GM03348 (cell line): ENCODE measurements at places on chromosomes 1 and 21.
A peak's percentile ranks its signal among the peaks of the same experiment; 100 is the strongest.

DNA sequence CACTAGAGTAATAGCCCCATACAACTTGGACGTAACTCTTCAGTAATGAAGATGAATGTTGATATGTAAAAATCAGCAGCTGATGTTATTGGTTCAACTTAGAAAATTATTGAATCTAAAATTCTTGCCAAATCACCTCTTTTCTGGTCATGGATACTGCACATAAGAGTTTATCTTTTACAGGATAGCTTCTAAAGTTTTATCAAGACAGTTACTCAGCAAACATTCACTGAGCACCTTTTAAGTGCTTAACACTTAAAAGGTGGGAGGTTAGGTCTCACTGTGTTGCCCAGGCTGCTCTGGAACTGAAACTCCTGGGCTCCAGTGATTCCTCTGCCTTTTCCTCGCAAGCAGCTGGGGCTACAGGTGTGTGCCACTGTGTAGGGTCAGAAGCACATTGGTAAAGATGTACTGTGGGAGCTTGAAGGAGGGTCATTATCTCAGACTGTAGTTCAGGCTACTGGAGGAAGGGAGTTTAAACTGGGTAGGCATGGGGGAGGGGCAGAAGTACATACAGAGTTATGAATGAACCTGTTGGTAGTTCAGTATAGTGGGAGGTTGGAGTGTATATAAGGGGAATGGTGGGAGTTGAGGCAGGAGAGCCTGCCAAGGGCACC is 2.0 kb downstream of the MPZL1 start:
- no peak for DNase-seq

DNA sequence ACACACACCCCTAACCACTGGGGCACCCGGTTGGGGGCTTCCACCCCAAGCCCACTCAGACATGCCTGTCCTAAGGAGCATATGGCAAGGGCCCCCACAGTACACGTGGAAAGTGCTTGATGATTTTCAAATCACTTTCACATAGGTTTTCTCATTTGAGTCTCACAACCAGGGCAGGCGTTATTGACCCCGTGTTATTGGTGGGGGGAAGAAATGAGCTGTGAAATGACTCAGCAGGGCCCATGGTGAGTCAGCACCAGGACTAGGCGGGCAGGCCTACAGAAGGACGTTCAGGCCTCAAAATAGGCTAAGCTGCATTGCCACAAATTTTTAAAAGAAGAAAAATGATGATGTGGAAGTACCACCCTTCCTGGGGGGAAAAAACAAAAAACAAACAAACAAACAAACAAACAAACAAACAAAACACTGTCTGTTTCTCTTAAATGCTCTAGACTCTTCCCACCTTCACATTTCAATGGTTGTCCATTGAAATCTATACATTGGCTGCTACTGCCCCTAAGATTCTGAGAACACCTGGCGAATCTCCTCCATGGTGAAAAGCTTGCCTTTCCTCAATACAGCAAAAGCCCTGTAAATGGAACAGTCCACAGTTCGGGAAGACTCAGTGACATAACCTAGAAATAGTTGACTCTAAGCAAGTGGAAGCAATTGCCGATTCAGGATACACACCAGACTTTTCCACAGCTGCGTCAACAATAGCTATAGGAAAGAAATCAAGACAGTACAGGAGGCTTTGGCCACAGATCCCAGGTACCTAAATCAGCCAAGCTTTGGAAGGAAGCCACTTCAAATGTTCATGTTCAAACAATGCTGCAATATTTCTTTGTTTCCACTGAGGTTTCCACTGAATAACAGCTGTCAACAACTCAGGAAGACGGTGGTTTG is 234.7 kb downstream of the TOMM20 start:
- peak; percentile 79 for DNase-seq

- DNase-seq: peak; percentile 85
Measured at GRCh38 chr1:212161231-212161781, 123.9 kb upstream of the PPP2R5A start.

- no peak for DNase-seq
Measured at GRCh38 chr1:186463926-186464325, 3.0 kb upstream of the PDC start.

DNA sequence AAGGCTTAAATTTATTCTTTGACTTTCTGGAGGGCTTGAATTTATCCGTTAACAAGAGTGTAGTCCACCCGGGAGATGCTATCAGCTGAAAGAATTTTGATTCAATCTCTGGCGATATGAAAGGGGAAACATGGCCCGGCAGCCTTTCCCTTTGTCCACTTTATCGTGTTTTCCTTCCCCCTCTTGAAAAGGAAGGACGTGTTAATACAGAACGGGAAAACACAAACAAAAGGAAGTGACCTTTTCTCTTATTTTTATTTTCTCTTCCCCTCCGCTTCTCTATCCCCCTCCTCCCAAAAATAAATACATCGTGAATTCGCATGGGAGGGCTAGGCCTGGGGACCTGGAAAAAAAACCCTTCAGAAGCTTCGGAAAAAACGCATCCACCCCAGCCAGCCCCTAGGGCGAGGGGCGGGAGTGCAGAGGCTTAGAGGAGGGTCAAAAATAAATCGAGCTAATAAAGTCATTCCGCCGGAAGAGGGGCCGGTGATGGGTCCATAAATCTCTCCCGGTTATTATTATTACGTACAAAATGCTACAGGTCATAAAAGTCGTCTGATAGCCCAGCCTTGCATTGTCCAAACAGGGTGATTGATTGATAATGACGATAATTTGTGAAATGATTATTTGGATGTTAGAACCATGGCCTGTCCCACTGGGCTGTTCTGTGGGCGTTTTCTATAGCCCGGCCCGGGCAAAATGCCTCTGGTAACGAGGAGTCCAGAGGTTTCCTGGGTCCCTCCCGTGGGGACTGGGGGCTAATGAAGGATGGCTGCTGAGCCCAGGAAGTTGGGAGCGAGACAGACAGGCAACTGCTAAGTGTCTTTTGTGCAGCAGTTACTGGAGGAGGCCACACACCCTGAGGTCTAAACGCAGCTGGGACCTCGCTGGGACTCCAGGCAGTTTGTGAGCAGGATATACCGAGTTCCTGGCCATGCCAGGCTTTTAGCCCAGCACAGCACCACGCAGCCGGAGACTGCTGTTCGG is 179.4 kb downstream of the PRDM16 start:
- DNase-seq: no peak
